ENCODE measurements at places on chromosomes 3 and 15.

DNA sequence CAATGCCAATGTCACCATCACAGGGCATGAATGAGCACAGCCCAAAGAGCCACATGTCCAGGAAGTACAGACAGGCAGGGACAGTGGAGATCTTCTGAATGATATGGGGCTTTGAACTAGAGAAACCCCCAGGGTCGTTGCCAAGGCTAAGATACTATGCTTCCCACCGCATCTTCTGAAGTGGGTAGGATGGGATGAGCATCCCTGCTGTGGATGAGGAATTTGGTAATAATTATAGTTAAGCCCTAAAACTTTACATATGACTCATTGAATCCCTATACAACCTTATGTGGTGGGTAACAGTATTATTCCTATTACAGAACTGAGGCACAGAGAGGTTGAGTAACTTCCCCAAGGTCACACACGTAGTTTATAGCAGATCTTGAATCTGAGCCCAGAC, 44.2 kb downstream of the WNT5A start:
- DNase-seq, result no peak

GRCh38 chr3:183800243-183800863, 25.0 kb downstream of the MAP6D1 start:
- DNase-seq, result no peak

DNA sequence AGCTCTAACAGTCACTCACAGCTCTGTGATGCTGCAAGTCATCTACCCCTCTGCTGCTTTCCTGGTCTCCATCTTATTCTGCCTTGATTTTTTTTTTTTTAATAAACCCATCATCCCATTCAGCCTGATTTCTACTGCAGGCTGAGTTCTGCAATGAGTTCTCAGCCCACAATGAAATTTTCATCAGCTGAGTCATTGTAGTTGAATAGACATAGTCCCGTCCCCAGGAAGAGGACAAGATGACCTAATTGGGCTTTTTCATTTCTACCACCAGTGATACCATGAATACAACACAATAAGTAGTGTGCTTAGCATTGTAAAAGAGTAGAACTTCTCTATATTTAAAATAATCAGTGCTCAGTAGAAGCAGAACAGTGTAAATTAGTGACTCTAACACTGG, 59.3 kb downstream of the C3orf85 start:
- no peak for DNase-seq

GRCh38 chr3:194971009-194971408, 285.3 kb downstream of the FAM43A start:
- DNase-seq, result no peak

- no peak for DNase-seq
These were observed 83.4 kb upstream of the STT3B start for GRCh38 chr3:31449318-31449717.

GRCh38 chr3:12486916-12487315, 2.6 kb downstream of the TSEN2 start:
- peak; percentile 42 for DNase-seq

- no peak for DNase-seq
These were observed 10.3 kb upstream of the ARID3B start for GRCh38 chr15:74530771-74531143.

DNA sequence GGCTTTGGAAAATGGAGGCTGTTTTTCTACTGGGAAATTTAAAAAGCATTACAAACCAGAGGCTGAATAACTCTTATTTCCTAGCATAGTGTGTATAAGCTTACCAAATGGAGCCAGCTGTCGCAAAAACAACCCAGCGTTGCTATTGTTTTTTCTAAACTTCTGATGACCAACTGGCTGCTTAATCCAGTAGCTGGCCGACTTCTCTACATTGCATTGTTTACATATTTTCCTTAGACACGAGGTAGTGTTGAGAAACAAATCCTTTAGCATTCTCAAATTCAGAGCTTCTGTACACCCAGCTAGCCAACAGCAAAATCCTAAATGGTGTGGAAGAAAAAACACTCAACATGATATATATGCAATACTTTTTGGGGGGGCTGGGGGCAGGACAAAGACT, 161.0 kb upstream of the ADAMTS9 start:
- DNase-seq, result no peak

GRCh38 chr3:164417955-164418354, 660.3 kb downstream of the SI start:
- DNase-seq, result no peak

DNA sequence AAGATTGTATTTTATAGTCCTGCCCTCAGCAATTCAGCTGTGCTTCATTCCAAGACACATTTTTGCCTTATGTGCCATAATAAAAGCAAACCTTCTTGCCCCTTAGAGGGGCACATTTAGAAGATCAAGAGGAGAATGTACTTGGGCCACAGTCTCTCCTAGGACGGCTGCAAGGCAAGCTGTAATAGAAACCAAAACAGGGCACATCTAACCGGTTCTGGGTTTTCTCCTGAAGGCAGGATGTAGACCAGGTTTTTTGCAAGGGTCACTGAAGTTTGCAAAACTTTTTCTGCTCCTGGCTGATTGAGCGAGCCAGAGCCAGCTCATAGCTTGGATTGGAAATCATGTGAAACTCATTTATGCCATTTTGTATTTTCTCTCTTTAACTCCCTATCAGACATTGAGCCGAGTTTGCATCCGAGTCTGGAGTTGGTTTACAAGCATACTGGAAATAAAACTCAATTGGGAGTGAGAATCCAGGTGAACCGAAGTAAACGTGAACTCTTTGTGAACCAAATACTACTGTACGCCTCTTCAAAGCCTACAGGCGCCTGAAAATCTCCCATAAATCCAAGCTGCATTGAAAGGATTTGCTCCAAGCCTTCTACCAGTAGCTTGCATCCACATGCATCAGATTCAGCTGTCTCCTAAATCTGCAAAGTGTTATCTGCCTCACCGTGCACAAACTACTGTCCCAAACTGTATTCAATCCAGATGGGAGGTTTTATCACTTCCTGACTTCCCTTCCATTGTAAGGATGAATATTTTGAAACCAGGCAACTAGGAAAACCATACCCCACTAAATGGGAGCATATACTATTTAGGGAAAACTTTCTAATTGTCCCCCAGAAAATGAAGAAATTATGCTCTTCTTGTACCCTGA, 60.9 kb upstream of the TSC22D2 start:
- no peak for DNase-seq

- DNase-seq, result no peak
These were observed 157.8 kb upstream of the SNTN start for GRCh38 chr3:63494646-63495045.

- DNase-seq, result no peak
These were observed 1.2 kb downstream of the TRH start for GRCh38 chr3:129975705-129976048.

DNA sequence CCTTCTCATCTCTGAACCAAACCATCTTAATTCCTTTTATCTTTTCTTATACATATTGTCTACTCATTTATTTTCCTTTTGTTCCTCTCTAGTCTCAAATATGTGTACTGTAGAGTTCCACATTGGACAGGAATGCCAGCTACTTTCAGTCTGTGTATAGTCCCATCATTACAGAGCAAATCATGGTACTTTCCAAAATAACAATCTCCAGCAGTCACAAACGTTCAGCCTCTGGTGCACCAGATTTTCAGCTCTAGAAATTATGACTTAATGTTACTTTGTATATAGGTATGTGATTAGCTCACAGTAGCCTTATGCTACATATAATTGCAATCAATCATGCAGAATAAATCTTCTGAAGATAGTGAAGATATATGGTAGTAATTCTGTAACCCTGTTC, 32.5 kb upstream of the TM4SF4 start:
- DNase-seq, result no peak

DNA sequence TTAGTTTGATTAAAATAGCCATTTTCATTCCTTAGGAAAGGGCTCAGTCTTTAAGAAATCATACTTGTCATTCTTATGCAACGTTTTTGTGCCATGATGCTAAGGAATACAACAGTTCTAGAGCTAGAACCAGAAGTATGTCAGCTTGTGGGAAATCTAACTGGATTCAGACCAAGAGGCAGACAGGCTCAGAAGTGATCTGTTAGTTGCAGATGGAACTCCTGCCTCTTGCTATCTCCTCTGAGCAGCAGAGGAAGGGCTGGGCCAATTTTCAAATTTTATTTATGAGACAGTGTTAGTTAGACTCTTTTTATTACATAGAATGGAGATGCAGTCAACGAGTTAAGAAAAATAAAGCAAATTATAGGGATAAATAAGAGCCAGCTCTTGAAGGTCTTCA, 48.5 kb upstream of the RYR3 start:
- DNase-seq, result no peak

- no peak for DNase-seq
These were observed 17.4 kb downstream of the LRIG1 start for GRCh38 chr3:66483409-66483906.

- DNase-seq, result no peak
These were observed 124.2 kb upstream of the PLAAT1 start for GRCh38 chr3:193116871-193117270.

- DNase-seq, result no peak
These were observed 254.9 kb upstream of the RASGRP1 start for GRCh38 chr15:38819387-38819950.

- no peak for DNase-seq
These were observed 58.9 kb downstream of the EIF3J start for GRCh38 chr15:44595656-44596510.

GRCh38 chr15:33132722-33133345, 61.7 kb downstream of the FMN1 start:
- peak; percentile 44 for DNase-seq

Measured in CD14-positive monocyte (primary cell).